Fibroblast of villous mesenchyme (primary cell): ENCODE measurements at places on chromosomes 1 and 21. TPM values are rescaled to one million over a fixed set of nuclear protein-coding genes. Genes with fewer than 3 reads are reported as not detected.

SMYD3 gene
- total RNA-seq: 35.4 and 36.1 TPM in 2 replicates

C8A gene
- total RNA-seq: not detected in 2 replicates

DONSON gene
- 26.7 and 38.0 TPM in 2 replicates for total RNA-seq

SFN gene
- total RNA-seq: 0.32 and 0.43 TPM in 2 replicates

CITED4 gene
- 1.7 and 5.2 TPM in 2 replicates for total RNA-seq

KRTAP12-3 gene
- not detected in 2 replicates for total RNA-seq

ZMPSTE24 gene
- total RNA-seq: 74.4 and 110 TPM in 2 replicates

CLCA4 gene
- not detected in 2 replicates for total RNA-seq

DNA sequence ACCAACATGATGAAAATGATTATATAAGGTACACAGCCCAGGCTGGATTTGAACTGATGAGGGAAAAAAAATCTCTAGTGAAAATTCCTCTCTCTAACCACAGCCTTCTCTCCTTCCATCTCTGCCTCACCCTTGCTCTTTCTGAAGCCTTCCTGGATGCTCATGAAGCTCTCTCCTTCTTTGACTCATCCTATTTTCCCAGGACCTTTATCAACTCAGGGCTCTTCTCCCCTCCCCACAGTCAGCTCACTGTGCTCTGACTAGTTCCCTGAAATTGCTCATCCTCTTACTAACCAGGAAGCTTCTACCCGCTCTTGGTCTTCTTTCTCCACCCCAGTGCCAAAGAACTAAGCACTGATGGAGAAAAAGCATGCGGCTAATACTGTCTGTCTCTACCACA is 46.4 kb upstream of the ERG start:
- DNase-seq: no peak

DNA sequence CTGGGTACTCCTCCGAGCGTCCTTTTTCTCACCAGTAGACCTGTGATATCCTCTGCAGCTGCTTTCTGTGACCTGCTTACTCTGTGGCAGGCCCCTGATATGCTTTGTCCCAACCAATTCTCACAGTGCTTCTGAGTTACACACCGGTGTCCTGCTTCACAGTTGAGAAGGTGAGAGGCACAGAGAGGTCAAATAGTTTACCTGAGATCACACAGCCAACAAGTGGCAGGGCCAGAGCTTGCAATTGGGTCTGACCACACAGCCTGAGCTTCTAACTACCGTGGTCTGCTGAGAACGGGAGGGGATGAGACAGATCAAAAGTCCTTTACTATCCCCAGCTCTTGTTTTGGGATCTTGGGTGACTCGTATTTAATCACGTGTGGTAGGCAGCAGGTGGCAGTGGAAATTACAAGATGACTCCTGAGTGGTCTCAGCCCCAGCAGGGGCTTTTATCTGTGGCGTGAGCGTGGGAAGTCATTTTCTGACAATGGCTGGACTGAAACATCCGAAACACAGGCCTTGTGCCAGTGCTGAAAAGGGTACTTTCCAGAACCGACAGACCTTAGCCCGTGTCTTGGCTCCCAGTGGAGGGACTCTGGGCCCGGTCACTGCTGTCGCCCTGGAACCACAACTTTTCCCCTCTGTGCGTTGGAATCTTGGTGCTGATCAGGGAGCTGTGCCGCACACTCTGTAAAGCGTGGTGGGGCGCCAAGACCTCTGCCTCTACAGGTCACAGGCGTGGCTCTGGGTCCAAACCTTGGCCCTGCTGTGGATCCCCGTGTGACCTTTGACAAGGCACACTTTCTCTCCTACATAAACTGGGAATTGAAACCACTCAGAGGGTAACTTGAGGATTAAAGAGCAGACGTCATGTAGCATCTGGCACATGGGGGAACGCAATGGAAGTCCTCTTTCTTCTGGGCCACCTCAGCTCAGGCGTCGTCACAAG is 11.9 kb downstream of the THEMIS2 start:
- no peak for DNase-seq

- no peak for DNase-seq
Measured at GRCh38 chr1:179742291-179742690, 800 bp upstream of the FAM163A start.

- no peak for DNase-seq
Measured at GRCh38 chr1:186454981-186455380, 5.9 kb downstream of the PDC start.

GRCh38 chr1:12617901-12618660 is at the start of gene DHRS3:
DHRS3 (minus strand) TSS chr1:12618210; CDS start chr1:12617348, 862 bp downstream.
- DNase-seq: peak; percentile 88

DNA sequence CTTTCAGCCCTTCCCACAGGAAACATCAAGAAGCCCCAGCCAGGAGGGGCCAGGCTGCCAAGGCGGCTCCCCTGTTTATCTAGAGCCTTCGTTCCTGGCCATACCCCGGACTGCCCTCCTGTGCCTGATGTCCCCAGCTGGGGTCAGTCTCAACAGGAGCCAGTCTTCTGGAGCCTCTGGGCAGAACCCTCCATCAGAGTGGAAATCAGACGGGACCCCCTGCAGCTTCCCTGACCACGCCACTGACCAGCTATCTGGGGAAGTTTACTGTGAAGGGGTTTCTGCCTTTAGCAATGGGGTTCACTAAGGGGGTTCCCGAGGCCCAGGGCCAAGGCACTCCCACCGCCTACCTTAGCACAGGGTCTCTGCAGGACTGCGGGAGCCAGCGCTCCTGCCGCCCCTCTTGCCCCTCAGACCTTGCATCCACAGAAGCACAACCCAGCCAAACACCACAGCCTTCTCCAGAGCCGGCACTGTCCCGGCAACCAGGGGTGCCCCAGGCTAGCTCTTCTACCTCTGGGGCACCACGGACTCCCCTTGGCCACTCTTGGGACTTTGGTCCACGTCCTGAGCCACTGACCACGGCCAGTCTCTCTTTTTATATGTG is 3.5 kb upstream of the MTFR1L start:
- DNase-seq: no peak

DNA sequence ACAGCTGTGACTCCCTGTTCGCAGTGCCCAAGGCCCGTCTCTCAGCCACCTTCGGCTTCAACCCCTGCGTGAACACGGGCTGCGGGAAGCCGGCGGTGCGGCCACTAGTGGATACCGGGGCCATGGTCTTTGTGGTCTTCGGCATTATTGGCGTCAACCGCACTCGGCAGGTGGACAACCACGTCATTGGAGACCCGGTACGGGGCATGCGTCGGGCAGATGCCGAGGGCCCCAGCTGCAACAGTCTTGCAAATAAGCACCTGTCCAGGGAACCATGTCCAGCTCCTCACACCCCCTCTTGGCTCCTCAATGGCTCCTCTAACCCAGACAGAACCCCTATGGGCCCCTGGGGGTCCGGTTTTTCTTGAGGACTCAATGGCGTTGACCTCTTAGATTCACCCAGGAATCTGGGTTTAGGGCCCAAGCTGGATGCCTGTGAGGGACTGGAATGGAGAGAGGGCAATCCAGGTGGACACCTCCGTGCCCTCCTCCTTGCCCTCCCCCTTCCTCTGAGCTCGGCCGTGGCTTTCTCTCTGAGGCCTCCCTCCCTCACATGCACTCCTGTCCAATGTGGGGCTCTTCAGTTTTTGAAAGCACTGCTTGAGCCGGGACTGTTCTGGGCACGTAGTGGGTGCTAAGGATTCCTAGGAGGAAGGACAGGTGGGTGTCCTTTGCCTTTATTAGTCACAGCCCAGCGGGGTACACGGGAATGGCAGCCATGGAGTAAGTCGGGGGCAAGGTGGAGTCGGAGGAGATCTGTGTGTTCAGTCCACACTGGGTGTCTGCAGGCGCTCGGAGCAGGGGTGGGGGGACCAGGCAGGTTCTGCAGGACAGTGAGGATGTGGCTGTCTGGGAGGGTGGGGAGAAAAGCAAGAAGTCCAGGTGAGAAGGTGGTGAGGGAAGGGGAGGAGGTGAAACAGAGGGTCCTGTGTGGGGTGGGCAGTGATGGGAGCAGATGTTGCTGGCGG is 51.1 kb downstream of the DISP3 start:
- no peak for DNase-seq

DNA sequence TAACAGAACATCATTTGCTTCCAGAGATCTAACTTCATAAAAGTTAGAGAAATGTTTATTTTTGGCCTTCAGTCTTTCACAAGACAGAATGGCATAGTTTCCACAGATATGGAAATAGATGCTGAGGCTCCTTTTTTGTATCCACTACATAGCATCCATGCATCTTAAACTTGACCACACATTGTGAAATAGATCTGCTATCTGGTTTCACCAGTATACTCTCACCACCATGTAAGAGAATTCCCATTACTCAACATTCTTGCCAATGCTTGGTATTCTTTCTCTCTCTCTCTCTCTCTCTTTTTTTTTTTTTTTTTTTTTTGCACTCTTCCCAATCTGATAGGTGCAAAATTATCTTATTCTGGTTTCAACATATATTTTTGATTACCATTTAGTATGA is 52.1 kb upstream of the PRMT6 start:
- DNase-seq: no peak

GRCh38 chr1:171457412-171457811 is 27.9 kb upstream of the PRRC2C start:
- DNase-seq: peak; percentile 52

- DNase-seq: no peak
Measured at GRCh38 chr1:52191395-52191965, 49.6 kb downstream of the ZFYVE9 start.

- no peak for DNase-seq
Measured at GRCh38 chr21:28133116-28133515, 859.6 kb downstream of the LTN1 start.

DNA sequence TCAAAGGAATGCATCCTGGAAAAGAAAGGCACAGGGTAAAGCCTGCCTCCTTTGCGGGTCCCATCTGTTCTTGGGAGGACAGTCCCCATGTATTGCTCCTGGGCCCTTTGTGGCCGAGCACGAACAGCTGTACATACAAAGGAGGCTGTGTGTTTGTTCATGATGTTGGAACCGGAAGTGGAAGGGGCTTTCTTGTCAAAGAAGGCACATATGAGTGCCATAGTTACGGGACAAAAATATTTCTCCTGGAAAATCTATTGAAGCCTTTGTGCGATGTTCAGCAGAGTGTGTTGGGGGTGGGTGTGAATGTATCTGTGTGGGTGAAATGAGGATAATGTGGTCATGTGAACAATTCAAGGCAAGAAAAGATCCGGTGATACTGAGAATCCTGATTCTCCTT is 297.6 kb downstream of the DISC1 start:
- DNase-seq: no peak

DNA sequence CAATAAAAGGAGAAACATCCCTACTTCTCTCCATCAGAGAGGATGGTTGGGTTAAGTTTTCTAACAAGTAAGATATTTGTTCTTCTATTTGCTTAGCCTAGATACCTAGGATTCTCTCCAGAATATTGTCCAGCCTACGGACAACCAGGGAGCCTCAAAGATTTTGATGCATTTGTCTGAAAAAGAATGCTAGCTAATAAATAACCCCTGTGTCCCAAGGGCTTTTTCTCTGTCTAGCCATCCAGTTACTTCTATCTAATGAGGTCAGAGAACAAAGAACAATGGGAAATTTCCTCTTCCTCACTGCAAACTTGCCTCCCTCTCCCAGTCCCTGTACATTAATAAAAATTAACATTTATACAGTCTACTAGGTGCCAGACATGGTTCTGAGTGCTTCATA is 810 bp downstream of the RGS5 start:
- no peak for DNase-seq

- DNase-seq: no peak
Measured at GRCh38 chr1:172292840-172293239, 127.6 kb upstream of the C1orf105 start.

DNA sequence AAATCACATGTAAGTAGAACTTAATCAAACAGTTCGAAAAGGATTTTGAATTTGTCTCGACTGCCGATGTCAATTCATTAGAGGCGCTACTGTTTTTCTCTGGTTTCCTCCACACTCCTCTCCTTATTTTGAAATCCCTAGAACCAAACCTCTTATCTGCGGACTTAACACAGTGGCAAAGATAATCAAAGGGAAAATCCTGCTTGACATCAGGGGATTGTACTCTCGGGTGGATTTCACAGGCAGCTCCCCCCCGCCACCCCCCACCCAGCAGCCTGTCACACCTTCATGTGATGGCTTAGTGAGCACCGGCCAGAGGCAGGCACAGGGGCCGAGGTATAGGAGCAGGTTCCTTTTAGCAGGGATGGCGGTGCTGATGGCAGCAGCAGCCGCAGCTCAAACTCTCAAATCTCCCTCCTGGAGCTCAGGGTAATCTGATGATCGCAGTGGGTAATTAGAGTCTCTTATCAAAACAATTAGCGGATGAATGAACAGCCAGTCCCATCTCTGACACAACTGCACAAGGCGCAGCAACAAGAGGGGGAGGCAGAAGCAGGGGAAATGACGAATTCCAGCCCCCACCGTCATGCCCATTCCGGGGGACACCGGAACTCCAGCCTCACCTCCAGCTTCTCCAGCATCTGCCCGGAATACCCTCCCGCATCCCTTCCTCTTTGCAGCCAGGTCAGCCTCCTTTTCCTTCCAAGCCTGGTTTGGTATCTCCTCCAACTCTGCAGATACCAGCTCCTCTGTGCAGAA is 80.3 kb downstream of the SSBP3 start:
- no peak for DNase-seq

DNA sequence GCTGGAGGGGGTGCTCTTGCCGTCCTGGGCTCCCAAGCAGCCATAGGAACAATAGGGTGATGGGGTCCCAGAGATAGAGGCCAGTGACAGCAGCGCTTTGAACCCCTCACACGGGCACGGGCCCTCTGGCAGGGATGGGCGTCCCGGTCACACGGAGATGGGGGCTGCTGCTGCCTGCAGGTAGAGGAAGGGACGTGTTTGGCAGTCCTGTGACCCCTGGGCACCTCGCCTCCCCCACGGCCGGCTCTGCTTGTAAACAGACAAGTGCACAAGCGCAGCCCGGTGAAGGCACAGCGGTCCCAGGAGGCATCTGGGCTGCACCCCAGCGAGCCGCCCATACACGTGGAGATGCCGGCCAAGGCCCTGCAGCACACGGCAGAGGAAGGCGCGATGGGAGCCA is 36.5 kb upstream of the PDE9A start:
- DNase-seq: no peak

- no peak for DNase-seq
Measured at GRCh38 chr1:14487671-14488070, 110.8 kb upstream of the KAZN start.

DNA sequence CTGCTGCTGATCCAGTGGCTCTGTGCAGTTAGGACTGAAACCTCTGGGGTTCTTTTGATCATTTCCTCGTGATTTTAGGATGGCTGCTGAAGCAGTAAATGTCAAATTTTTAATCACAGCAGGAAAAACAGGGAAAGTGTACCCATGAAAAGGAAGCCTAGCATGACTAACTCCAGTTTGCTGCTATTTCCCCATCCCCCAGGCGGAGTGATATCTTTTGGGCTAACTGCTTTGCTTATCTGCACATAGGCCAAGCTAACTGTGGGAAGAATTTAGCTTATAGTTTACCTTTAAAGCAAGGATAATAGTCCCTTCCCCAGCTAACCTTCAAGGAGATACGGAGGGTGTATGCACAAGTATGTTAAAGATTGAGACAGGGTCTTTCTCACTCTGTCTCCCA is 149.8 kb upstream of the TNR start:
- peak; percentile 19 for DNase-seq
